ENCODE measurements at places on chromosomes 12 and 14.
A peak's percentile ranks its signal among the peaks of the same experiment; 100 is the strongest.

- DNase-seq = peak; percentile 8
These were observed 76.0 kb downstream of the VCPKMT start for GRCh38 chr14:50040401-50040775.

GRCh38 chr12:122946690-122947341 lies 19.4 kb downstream of the ABCB9 start:
- DNase-seq = peak; percentile 36

DNA sequence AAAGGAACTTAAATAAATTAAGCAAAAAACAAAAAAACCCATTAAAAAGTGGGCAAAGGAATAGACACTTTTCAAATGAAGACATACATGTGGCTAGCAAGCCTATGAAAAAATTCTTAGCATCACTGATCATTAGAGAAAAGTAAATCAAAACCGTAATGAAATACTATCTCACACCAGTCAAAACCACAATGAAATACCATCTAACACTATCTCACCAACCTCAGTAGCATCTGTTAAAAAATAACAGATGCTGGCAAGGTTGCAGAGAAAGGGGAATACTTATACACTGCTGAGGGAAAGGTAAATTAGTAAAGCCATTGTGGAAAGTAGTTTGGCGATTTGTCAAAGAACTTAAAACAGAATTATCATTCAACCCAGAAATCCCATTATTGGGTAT lies 381.1 kb downstream of the FLRT2 start:
- DNase-seq = no peak

- no peak for DNase-seq
These were observed 887.0 kb downstream of the TMTC2 start for GRCh38 chr12:83573671-83574070.

GRCh38 chr14:68512088-68512487 lies 280.8 kb downstream of the ZFP36L1 start:
- no peak for DNase-seq

- DNase-seq = no peak
These were observed 173.4 kb upstream of the ATP2B1 start for GRCh38 chr12:89882050-89882449.

DNA sequence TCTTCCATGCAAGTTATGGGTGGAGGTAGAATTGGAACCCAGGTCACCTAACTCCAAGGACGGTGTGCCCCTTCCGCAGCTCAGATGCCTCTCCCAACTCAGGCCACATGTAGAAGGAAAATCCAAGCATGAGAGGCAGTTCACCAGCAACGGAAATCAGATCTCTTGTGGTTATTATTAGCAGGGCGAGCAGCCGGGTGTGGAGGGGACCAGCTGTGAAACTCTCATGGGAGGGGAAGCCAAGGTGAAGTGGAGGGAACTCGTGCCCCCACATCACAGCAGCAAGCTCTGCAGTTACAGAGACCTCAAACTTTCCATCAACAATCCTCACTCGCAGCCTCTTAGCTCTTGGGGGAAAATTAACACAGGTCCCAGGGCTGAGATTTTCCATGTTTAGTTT lies 79.7 kb downstream of the KSR2 start:
- no peak for DNase-seq

GRCh38 chr12:5796171-5796958 lies 148.7 kb downstream of the ANO2 start:
- no peak for DNase-seq

DNA sequence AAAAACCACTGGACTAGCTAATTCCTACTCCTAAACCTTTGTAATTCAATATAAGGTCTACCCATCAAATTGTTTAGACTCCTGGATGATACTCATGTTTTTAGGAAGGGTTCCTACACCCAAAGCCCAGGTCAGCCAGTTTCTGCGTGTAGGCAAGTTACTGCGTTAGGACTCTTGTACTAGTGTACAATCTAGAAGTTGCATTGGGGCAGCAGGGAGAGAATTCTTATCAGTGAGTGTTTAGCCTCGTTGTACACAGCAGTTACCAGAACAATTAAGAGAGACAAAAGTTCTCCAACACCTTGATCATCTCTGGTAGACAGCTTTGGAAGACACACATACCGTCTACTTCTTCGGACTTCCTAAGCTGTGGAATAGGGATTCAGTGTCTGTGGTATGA lies 29.2 kb downstream of the FBXL14 start:
- DNase-seq = no peak
